ENCODE measurements at places on chromosomes 1 and 21.

DNA sequence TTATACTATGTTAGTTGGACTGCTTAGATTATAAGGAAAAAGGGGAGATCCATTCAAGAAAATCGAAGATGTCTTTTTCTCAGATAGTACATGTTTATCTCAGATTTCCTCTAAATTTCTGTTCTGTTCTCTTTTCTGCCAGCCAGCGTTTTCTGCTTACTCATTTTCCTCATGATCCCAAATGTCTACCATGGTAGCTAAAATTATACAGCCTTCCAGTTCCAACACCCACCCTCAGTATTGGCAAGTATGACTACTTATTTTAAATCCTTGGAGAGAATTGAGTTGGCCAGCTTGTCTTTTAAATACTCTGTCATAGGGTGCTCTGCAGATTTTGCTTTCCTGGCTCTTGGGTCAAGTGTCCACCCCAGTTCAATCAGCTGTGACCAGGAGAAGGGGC, 95.7 kb upstream of the PLXNA2 start:
- no peak for DNase-seq

GRCh38 chr1:206469411-206469932, 804 bp upstream of the IKBKE start:
- no peak for DNase-seq

GRCh38 chr1:6914706-6915105, 129.5 kb downstream of the CAMTA1 start:
- no peak for DNase-seq

- peak; percentile 35 for DNase-seq
Observed at GRCh38 chr1:64292399-64292798, 89.0 kb downstream of the UBE2U start.

GRCh38 chr1:100366209-100366525, 13.9 kb downstream of the CDC14A start:
- DNase-seq, result no peak

- DNase-seq, result peak; percentile 31
Observed at GRCh38 chr21:26800970-26801431, 44.2 kb downstream of the ADAMTS1 start.

GRCh38 chr1:43731867-43732531, 24.7 kb downstream of the ST3GAL3 start:
- no peak for DNase-seq

DNA sequence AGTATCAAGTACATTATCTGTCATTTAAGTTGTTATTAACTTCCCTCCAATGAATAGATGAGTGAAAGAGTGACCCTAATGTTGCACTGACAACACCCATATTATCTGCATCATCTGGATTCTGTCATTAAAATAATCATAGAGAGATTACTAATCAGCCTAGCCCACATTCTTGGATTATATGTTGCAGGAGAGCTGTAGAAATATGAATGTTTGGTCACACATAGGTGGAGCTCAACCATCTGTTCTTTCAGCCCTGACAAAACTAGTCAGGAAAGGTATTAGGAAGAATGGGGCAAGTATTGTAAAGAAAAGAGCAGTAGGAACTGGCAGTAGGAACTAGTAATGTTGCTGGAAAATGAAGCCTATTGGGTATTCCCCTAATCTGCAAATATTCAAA, 15.4 kb downstream of the FLG2 start:
- DNase-seq, result no peak
